Fibroblast of skin of left quadriceps (primary cell): ENCODE measurements at places on chromosomes 2 and 18.
A peak's percentile ranks its signal among the peaks of the same experiment; 100 is the strongest.

DNA sequence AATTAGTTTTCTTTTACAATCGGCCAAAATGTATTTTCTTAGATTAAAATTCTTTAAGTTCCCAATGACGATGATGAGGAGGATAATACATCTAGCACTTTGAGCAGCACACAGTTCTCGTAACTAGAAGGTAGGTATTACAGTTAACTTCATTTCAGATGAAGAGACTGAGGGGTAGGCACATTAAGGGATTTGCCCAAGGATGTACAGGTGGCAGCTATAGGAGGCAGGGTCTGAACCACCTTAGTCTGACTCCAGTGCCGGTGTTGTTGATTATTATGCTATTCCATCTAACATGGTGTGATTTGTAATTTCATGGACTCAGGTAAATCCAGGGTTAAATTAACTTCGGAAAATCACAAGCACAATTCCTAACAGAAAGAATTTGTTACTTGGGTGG, 1.1 kb downstream of the CD28 start:
- DNase-seq, result no peak

GRCh38 chr2:67952066-67952465, 110.7 kb downstream of the C1D start:
- DNase-seq, result no peak

DNA sequence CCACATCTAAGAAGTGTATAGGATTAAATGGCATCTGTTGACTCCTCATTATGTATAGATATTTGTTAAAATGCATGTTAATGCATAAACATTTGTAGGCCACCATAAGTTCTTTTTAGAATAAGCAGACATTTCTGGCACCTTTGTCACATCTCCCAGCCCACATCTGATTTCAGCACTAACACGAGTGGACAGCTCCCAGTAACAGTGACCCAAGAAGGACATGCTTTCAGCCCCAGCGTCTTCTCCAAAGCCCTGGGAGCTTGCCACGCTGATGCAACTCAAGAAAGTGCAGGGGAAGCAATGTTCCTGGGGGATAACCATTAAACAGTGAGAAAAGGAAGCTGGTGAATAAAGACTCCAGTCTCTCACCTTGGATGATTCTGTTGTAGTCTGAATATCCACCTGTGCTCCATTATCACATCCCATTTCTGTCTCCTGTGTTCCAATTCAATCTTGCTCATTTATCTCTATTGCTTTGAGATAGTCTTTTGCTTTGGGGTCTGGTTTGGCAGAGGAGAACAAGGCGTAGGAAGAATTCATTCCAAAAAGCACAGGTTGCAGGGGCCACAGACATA, 182.6 kb upstream of the THSD7B start:
- no peak for DNase-seq

DNA sequence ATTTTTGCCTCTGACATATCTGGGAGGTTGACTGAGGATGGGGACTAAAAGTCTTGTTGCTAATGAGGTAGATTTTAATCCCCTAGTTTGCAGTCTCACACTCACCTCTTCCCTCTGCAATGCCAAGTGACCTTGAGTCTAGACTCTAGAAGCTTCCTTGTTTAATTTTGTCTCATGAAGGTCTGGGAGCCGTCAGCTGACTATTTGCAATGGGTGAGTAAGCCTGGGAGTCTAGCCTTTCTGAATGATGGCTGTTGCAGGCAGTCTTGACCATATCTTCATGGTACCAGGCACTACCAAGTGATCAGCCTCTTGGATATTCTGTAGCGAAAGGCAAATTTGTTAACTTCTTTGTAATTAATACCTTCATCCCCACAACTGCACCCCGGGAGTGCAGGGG, 61.2 kb downstream of the ARHGAP15 start:
- DNase-seq, result no peak

- DNase-seq, result no peak
These were observed 29.9 kb upstream of the NT5DC4 start for GRCh38 chr2:112690853-112691401.

GRCh38 chr2:44531289-44531688, 169.5 kb downstream of the CAMKMT start:
- no peak for DNase-seq

- DNase-seq, result no peak
These were observed 1374.9 kb upstream of the CELF4 start for GRCh38 chr18:38940475-38940862.

- DNase-seq, result no peak
These were observed 30.7 kb downstream of the BAZ2B start for GRCh38 chr2:159585622-159586021.

- peak; percentile 51 for DNase-seq
These were observed 171.8 kb downstream of the PTGR3 start for GRCh38 chr18:75036917-75037688.
